ENCODE measurements at places on chromosomes 1 and 21.

DNA sequence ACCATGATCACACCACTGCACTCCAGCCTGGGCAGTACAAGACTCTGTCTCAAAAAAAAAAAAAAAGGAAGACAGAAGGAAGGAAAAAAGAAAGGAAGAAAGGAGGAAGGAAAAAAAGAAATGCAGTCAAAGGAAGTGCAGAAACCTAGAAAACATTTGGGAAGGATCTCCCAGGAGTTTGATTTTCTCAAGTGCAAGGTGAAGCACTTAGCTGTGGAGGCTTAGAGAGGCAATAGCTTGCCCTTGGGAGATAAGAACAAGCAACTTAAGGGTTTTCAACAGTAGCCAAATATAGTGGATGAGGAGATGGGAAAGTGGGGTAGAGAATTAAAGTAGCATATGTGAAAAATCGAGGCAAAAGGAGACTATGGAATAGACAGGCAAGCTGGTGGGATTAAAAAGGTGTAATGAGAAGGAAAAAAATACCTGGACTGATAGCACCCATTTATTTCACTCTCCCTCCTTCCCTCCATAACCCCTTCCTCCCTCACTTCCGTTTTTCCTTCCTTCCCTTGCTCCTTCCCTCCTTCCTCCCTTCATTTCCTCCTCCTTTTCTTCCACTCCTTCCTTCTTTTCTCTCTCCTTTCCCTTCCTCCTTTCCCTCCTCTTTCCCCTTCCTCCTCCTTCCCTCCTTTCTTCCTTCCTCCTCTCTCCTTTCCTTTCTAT is 6.8 kb upstream of the FAM89A start:
- DNase-seq = no peak

DNA sequence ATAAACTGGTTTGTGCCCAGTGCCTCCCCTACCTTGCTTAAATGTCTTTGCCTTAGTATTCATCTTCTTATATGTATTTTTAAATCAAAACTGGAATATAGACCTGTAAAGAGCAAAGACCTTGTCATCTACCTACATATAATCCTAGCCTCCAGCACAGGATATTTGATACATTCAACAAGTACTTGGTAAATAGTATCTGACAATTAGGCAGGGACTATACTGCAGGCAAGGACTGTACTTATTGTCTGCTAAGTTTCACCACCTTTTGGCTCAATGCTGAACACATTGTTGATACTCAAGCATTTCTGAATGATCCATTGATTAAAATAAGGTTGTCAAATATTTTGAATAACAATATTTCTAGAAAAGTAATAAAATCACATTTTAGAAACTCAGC is 96.4 kb downstream of the PKN2 start:
- no peak for DNase-seq

- no peak for DNase-seq
Observed at GRCh38 chr1:159261311-159261710, 40.8 kb upstream of the FCER1A start.

- no peak for DNase-seq
Observed at GRCh38 chr1:64711266-64711665, 33.6 kb upstream of the RAVER2 start.

- no peak for DNase-seq
Observed at GRCh38 chr1:40897513-40897912, 35.4 kb upstream of the CITED4 start.

GRCh38 chr1:13469343-13469742 is 44.5 kb downstream of the LRRC38 start:
- peak; percentile 1 for DNase-seq

DNA sequence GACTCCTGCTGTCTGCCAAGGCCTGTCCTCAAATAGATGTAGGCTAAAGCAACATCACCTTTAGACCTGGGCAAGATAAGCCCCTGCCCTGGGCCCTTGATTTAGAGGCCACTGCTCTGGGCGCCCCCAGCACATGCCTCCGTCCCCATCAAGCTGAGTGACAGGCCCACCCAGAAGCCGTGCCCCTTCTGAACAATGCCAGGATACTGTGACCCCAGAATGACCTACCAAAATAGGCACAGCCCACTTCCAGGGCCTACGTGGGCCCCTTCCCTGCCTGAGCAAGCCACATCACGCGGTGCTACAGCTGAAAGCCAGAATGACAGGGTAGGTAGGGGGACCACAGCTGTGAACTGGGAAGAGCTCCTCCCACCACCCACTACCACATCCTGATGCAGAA is 24.7 kb upstream of the BECN2 start:
- DNase-seq = no peak

GRCh38 chr1:97875996-97876395 is 44.8 kb downstream of the DPYD start:
- no peak for DNase-seq

DNA sequence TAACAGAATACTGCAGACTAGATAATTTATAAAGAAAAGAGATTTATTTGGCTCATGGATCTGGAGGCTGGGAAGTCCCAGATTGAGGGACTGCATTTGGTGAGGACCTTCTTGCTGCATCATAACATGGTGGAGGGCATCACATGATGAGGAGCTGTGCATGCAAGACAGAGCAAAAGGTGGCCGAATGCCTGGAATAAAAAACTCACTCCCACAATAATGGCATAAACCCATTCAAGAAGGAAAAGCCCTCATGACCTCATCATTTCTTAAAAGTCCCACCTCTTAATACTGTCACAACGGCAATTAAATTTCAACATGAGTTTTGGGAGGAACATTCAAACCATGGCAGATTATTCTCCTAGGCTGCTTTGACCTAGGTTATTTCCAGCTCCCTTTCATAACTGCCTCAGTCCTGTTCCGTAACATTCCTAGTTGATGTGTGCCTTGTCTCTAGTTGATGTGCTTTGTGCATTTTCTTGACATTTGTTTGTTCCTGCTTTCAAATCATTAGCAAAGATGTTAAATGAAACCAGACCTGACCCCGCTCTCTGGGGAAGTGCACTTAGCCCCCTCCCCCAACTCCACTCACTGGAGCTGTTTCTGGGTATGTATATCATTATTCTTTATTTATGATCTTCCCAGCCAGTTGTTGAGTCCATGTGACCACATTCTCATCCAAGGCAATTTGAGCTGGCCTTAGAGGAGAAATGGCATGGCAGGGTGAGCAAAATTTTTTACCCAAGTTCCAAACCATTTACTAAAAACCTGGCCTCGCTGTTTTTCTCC is 148.5 kb downstream of the GDAP2 start:
- DNase-seq = no peak

DNA sequence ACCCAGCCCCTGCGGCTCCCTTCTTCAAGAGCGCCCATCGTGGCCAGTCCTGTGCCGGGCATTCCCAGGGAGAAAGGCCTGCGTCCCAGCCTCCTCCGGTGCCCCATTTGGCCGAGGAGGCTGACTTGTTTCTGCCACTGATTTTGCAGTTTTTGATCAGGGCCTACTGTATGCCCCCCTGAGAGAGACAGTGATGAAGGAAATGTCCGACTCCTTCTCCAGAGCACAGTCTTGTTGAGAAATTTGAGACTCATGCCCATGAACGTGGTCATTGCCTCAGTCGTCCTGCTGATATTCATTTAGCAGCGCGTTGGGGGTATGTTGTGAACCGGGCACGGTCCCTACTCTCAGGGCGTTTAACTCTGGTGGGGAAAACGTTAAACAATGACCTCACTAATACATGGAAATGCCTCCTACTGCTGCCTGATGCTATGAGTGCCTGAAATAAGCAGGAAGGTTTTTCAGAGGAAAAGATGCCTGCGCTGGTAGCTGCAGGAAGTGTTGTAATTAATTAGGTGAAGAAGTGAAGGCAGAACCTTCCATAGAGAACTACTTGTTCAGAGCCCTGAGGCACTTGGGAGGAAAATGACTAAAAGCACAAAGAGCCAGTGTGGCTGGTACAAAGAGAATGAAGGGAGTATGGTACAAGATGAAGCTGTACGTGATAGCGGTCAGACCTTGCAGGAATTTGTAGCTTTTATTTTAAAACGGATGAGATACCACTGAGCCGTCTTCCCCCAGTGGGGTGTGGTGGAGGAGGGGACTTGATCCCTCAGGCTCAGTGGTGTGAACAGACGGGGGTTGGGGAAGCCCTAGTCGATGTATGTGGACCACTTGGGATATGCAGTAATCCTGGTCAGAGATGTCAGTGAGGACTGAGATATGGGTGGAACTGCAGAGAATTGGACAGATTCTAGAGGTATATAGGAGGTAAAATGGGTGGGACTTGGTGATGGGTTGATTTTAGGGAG is 730 bp downstream of the ZCCHC17 start:
- no peak for DNase-seq

- DNase-seq = no peak
Observed at GRCh38 chr1:201955729-201956143, 433 bp downstream of the TIMM17A start.

DNA sequence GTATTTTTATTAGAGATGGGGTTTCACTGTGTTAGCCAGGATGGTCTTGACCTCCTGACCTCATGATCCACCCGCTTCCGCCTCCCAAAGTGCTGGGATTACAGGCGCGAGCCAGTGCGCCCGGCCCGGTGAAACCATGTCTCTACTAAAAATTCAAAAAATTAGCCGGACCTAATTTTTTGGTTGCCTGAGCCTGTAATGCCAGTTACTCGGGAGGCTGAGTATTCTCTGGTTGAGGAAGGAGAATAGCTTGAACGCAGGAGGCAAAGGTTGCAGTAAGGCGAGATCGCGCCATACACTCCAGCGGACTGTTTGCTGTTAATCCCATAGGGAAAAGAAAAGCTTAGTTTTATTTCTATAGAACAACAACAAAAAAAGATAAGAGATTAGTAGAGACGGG is 29.9 kb upstream of the HJV start:
- DNase-seq = no peak

DNA sequence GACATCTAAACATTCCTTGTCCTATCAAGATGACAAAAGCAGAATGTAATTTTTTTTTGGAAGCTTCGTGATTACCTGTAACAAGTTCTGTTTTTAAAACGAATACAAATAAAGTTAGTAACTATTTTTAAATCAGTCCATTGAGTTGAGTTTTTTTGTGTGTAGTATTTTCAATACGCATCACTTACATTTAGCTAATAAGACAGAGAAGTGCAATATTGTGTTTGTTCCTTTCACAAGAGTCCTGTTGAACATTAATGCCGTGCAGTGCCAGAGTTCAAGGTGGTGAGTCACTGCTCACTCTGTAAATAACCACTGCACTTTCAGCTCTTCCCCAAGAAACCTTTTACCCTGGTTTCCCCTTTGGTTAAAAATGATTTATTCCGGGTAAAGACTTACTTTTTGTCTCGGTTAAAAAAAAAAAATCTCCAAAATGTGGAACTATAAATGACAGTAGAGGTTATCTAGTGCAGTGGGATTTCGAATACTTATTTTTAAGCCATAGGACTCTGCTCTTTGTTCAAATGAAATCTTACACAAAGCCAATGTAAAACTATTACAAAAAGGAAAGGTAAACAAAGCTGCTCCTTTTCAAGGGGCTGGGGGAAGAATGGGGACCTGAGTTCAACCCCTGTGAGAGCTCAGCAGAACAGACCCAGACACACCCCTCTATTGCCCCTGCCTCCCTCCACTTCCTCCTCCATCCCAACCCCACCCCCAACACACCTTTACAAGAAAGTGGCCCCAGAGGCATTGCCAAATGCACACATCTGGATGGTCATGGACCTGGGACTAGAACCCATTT is 14.8 kb upstream of the NCMAP start:
- no peak for DNase-seq

DNA sequence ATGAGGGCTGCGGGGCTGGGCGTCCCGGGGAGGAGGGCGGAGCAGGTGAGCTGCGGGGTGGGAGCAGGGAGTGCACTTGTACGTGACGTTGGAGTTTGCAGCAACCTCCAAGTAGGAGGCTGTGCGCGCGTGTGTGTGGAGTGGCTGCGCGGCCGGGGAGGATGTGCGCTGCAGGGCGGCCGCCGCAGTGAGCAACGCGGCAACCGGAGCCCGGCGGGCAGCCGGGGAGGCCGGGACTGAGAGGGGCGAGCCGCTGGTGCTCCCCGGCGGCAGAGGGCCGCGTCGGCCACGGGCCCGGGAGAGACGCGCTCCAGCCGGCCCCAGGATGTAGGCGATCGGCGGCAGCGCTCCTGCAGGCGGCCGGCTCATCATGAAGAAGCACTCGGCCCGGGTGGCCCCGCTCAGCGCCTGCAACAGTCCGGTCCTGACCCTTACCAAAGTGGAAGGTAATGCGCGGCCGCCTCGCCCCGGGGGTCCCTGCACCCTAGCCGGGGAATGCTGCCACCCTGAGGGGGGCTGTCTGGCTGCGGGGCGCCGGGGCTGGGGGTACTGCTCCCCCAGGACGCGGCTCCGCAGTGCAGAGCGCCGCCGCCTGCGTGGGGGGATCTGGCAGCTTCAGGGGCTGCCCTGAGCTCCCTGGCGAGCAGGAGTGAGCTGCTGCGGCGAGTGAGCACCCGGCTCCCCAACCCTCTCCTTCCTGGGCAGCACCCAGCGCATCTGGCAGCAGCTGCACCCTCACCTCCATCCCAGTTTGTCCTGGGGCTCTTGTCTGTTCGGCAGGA is 158.9 kb upstream of the COA6 start:
- DNase-seq = peak; percentile 61
